OCI-M1 (cell line): ENCODE measurements at places on chromosomes 11 and 22.
A peak's percentile ranks its signal among the peaks of the same experiment; 100 is the strongest.

GRCh38 chr11:92626624-92627023, 342.8 kb upstream of the MTNR1B start:
- DNase-seq, result no peak

DNA sequence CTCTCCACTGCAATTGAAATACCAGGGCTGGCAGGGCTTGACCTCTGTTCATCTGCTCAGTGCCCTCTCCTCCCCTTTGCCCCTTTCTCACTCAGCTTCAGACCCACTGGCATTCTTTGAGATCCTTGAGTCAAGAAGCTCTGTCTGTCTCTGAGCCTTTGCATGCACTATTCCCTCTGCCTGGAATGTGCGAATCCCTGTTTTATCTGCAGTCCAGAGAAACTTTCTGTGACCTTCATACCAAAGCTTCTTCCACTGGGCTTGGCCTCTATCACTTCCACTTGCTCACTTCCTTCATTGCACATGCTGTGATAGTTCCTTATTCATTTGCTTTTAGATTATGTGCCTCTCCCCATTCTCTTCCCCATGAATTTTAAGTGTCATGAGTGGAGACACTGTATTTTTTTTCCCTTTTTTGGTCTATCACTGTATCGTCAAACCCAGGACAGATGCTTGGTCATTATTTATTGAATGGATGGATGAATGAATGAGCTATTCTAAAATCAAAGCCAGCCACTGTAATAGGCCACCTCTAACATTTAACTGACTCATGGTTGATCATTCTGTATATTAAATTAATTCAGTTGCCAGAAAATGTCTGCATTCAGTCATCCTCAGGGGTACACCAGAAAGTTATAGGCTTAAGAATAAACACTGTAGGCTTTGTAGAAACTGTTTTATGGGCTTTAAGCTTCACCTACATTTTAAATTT, 88.7 kb upstream of the TIMP3 start:
- no peak for DNase-seq

DNA sequence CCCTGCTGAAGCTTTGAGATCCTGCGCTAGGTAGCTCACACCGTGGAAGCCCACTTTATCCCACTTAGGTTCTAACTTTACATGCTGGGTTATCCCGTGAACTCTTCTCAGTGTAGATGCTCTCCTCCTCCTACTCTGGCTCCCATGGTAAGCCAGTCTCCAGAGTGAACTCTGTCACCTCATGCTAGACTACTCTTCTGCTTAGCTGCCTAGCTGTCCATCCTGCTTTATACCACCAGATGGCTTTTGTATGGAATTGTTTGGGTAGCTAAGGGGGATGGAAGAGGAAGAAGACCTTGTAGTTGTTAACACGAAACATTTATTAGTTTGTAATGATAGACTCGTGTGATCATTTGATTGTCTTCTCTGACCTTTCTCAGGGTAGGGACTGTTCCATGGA, 46.8 kb downstream of the EMSY start:
- DNase-seq, result no peak

DNA sequence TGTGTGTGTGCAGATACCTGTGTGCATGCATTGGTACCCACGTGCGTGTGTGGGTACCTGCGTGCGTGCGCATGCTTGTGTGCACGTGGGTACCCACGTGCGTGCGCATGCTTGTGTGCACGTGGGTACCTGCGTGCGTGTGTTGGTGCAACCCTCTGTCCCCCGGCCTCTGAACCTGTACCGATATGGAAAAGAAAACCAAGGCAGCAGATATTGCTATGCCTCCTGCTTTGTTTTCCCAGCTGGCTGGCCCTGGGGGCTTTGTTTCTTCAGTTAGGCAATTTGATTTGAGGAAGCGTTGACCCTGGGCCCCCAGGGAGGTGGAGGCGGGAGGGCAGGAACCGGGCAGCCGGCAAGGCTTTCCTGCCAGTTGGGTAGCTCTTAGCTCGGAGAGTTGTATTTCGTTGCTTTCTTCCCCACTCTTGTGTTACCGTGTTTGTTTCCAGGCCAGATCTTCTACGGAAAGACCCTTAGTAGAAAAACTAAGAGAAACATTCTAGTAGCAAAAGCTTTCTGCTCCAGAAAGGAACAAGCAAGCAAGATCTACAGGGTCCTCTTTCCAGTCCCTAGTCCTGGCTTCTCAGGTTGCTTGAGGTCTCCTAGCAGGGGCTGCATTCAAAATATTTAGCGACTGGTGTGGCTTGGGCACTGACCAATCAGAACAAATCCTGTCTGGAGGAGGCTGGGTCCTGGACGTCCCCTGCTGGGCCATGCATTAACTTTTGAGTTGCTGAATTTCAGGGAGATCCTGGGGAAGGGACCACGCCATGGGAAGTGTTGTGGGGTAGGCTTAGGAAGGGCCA, 26.3 kb upstream of the SORL1-AS1 start:
- no peak for DNase-seq

GRCh38 chr11:22666325-22666687, at the start of gene GAS2:
Gene GAS2, plus strand, starts transcription at chr11:22666611. Its CDS starts 8,259 bp downstream, at chr11:22674870.
- DNase-seq, result no peak

- DNase-seq, result no peak
Observed at GRCh38 chr22:35678836-35679235, 30.6 kb downstream of the APOL6 start.

GRCh38 chr22:37933711-37934376, 19.6 kb downstream of the C22orf23 start:
- DNase-seq, result peak; percentile 96

GRCh38 chr11:2548596-2548995, 103.8 kb downstream of the KCNQ1 start:
- no peak for DNase-seq

- peak; percentile 97 for DNase-seq
Observed at GRCh38 chr22:30216710-30217109, 29.8 kb downstream of the LIF start.

GRCh38 chr11:59770869-59771268, 15.7 kb downstream of the STX3 start:
- DNase-seq, result no peak

- no peak for DNase-seq
Observed at GRCh38 chr11:93477684-93478234, 65.4 kb downstream of the SMCO4 start.

DNA sequence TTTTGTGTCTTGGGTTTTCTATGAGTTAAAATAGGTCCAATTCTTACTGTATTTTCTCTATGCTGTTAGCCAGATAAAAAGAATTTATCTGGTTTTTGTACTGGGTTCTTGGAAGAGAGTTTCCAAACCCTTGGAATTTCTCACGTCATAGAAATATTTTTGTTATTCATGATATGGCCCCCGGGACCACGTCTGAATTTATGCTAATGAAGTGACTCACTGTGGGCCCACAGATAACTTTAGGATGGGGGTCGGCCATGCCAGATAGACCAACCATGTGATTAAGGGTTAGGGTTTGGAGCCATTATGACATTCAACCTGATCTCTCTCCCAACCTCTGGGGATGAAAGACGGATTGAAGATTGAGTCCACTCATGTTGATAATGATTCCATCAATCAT, 35.6 kb upstream of the DDI1 start:
- no peak for DNase-seq

- DNase-seq, result no peak
Observed at GRCh38 chr11:121864660-121865059, 251.4 kb downstream of the BLID start.

DNA sequence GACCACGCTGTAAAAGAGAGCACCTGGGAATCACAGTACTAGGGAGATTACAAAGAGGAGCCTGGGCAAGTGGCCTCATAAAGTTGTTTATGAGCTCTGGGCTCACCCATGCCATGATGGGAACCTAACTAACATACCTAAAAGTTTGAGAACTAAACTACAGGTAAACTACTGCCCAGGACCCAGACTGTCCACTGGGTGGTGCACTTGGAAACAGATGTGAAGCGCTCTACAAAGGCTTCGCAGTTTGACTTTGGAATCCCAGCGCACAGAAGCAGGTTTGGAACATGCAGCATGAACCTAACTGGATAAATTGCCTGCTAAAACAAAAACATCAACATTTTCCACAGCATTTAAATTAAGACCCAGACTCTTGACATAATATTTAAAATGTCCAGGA, 418.6 kb downstream of the FAM181B start:
- peak; percentile 72 for DNase-seq

GRCh38 chr11:63912678-63913077, 4.3 kb downstream of the RCOR2 start:
- DNase-seq, result no peak

DNA sequence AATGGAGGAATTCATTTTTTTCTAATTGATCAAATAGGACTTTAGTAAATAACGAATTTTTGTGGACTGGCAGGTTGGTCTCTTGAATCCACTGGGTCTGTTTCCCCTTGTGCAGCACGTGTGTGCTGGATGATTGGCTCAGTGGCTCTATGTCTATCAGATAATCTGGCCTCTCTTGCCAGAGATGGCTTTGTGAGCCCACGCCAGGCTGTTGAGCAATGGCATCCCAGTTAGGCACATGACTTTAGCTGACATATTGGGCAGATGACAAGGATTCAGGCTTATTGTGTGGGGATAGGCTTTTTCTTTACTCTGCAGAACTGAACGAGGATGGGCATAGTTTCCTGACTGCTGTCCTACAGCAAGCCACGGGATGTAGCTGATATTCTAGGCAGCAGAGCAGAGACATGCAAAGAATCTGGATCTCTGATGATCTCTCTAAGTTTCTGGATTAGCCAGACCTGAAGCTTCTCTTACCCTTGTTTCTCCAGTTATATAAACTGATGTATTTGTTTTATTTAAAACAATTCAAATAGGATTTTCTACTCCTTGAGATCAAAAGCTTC, 144.9 kb downstream of the ARHGAP42 start:
- peak; percentile 24 for DNase-seq

DNA sequence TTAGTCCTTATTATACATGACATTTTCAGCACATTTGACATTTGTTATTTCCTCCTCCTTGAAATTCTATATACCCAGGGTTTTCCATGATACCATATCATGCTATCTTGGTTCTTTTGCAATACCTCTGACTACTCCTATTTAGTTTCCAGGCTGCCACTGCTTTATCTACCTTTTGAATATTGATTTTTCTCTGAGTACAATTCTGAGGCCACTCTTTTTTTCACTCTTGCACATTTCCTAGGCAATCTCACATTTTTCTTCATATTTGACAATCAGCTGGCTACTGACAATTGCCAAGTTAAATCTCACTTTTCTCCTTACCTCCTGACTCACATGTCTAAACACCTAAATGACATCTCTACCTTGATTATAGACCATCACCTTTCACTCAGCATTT, 11.9 kb downstream of the SBF2 start:
- no peak for DNase-seq

GRCh38 chr11:95704865-95705264, 84.7 kb downstream of the FAM76B start:
- no peak for DNase-seq

- DNase-seq, result no peak
Observed at GRCh38 chr11:117583063-117583801, 213.8 kb downstream of the DSCAML1 start.

- no peak for DNase-seq
Observed at GRCh38 chr11:40403321-40403720, 1056.1 kb downstream of the LRRC4C start.

DNA sequence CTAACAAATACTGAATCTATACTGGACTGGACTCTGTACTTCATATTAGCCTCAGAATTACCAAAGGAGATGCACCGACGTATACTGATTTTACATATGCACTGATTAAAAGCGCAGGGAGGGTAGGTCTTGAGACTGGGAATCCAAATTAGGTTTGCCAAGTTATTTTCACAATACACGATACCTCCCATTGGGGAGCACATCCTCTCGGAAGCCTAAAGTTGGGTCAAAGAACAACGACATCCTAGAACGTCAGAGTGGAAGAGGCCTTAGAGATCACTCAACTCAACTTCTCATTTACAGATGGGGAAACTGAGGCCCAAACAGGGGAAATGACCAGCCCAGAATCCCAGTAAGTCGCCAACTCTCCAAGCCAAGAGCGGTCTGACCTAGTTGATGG, 626 bp downstream of the DNAL4 start:
- no peak for DNase-seq

- DNase-seq, result no peak
Observed at GRCh38 chr22:18983120-18983651, 47.1 kb upstream of the PRODH start.
